ENCODE measurements at places on chromosomes 5 and 9. TPM values are rescaled to one million over a fixed set of nuclear protein-coding genes. Genes with fewer than 3 reads are reported as not detected.

DNA sequence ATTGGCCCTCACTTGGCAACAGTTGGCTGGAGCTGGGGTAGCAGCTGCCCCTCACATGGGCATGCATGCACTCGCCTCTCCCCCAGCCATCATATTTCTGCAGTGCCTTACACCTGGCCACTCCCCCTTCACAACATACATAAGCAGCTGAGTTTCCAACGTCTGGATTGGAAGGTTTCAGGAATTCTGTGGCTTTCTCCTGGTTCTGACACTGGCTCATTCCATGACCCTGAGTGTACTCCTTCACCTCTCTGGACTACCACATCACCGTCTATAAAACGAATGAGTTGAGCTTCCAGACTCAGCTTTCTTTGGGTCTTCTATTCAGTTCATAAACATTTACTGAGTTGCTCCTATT, 84.3 kb downstream of the GALNT10 start:
- no peak for DNase-seq

- DNase-seq, result no peak
These were observed 67.7 kb upstream of the RAD23B start for GRCh38 chr9:107215381-107215780.

The BDP1 gene
- 16.3 TPM for total RNA-seq

The C9orf50 gene
- total RNA-seq, result 1.0 TPM

- no peak for DNase-seq
These were observed 16.3 kb downstream of the FBXW11 start for GRCh38 chr5:171989946-171990712.

The RAB3C gene
- 1.4 TPM for total RNA-seq

DNA sequence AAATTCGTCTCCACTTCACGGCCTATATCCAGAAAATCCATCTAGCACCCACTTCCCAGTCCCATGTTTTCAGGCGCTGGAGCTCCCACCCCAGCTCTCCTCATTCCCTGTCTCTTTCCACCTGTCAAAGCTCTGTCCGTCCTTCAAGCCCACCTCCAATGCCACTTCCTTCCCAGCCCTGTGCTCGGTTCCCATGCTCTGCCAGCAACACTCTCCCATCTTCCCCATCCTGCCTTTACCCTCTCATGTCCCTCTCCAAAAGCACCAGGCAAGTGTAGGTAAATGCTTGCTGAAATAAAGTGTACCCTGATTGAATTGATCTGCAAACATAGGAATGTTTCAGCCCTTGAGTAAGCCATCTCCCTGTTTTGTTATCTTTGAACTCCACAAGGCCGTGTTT, 9.2 kb downstream of the DRD1 start:
- DNase-seq, result no peak

Data from mucosa of gallbladder (tissue), 1 donor.